Activated T-helper 1 cell treated with Interleukin-2 at 50 U/mL for 16 hours (primary cell): ENCODE measurements at places on chromosomes 6 and 20.

GRCh38 chr6:41583565-41583964, 37.4 kb downstream of the FOXP4 start:
- DNase-seq: no peak

DNA sequence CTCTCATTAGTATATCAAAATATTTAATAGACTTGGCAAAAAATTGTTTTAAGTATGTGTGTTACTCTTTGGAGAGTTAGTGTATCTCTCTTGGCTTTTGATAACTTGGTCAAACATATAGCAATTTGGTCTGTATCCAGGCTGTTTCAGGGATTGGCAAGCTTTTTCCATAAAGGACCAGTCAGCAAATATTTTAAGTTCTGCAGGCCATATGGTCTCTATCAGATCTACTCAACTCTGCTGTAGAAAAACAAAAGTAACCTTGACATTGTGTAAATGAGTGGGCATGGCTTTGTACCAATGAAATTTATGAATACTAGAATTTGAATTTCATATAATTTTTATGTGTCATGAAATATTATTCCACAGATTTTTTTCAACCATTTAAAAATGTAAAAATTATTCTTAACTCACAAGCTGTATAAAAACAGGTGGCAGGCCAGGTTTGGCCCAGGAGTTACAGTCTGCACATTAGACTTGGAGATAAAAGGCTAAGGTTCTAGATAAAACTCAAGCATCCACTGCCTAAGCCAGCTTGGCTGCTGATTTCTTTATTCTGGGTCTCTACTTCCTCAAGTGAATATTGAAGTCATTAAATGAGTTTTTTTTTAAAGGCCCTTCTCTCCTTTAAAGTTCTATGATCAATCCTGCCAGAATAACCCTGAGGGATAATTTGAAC, 13.7 kb downstream of the GSTA4 start:
- DNase-seq: no peak

DNA sequence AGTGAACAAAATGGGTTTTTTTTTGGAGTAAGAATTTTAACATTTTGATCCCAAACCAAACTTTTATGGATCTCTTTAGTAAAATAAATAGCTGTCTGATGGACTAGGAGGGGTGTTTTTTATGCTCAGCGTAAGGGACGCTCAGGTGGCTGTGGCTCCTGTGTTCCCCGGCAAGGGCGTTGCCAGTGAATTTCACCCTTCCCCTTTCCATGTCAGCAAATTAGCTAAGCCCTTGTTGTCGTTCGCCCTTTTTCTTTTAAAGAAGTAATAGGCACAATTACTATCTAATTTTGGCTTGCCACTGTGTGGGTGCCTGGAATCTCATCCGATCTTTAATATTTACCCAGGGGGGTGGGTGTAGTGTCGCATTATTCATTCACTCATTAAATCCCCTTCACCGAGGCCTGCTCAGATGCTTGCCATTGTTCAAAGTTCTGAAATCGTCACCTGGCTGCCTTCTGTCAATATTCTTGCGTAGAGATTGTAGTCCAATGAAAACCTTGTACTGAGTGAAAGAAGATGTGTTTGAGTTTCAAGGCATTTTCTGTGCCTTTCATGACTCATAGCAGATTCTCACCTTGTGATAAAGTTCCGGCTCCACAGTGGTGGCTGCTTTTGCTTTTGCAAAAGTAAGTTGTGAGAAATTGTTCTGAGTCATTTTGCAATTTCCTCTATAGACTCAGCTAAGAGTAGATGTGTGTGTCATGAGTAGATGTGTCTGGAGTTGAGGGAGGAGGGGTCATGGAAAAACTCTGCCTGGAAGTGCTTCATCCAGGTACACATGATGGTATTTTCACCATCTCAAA, 40.0 kb upstream of the CLDN20 start:
- peak; percentile 4 for DNase-seq

DNA sequence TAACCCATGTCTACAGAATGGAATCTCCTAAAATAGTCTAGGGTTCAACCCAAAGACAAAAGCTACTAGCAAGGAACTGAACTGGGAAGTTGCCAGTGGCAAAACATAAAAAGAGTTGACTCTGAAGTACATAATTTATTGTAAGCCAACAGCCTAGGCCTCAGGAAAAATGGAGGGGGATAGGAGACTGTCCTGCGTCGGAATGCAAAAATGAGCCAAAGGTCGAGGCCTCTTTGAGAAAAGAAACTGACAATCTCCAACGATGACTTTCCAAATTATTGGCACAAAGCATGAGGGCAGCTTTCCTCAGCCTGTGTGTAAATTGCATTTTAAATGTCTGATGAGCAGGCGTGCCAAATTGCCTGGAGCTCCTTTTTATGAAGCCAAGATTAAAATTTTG, 2.1 kb downstream of the COL12A1 start:
- DNase-seq: no peak

DNA sequence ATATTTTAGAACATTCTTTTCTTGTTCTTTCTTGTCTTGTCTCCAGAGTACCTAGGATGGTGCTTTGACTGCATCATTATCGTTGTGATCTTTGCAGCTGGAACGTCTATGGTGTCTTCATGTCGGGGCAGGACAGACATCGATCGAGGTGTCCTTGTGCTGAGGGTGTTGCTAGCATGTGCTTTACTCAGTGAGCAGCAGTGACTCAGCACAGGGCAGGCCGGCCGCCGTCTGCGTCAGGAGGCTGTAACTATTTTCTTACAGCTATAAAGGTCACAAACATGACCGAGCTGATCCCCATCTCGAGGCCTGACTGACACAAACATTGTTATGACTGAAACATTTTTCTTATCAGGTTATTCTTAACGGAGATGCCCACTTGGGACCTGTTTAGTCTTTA, 14.9 kb upstream of the CTCFL start:
- DNase-seq: no peak

DNA sequence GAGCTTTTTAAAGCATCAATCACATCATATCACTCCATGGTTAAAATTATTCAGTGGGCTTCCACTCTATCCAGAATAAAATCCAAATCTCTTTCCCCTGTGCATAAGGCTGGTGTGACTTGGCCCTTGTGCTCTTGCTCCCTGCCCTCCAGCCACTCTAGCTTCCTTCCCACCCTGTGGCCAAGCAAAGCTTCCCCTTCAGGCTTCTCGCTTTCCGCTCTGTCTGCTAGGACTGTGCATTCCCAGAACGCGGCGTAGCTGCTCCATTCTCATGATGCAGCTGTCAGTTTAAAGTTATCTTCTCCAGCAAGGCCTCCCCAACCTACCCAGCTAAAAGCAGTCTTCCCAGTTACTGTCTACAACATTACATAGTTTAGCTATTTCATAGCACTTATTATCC, 19.4 kb upstream of the KCNK16 start:
- no peak for DNase-seq

DNA sequence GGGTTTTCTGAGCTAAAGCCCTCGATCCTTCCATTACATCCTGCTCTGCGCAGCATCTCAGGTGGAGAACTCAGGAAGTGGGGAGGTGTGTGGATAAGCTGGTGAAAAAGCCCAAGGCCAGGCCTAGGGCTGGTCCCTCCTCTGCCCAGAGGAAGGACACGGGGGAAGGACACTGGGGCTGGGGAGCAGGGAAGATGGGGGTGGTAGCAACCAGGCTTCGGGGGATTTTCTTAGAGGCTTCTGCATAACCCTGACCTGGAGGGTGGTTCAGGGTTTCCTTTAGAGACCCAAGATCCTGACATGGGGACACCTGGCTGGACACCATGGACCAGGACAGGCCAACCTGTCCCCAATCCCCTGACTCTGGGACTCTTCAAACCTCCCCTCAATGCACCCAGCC, 37.9 kb downstream of the SUN5 start:
- DNase-seq: no peak

DNA sequence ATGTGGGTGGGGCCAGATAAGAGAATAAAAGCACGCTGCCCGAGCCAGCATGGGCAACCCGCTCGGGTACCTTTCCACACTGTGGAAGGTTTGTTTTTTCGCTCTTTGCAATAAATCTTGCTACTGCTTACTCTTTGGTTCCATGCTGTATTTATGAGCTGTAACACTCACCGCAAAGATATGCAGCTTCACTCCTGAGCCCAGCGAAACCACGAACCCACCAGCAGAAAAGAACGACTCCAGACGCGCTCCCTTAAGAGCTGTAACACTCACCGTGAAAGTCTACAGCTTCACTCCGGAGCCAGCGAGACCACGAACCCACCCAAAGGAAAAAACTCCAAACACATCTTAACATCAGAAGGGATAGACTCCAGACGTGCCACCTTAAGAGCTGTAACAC, 76.7 kb downstream of the TFAP2A start:
- no peak for DNase-seq

- no peak for DNase-seq
These were observed 192.2 kb upstream of the SYNDIG1 start for GRCh38 chr20:24277196-24277595.

DNA sequence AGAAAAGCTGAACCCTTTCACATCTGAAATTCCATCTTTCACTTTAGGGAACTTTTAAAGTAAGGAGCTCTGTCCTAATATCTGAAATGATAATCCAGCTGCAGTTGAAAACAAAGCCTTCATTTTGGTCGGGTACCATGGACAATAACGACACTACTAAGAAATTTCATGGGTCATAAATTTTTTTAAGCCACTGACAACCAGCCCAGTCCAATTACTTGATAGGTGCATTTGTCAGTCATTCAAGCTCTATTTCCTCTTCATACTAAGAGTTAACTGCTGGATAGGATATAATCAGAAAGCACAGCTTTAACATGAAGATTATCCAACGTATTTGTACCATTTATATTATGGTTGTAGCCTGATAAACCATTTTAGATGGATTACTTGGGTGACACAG, 52.5 kb downstream of the MMUT start:
- DNase-seq: no peak

DNA sequence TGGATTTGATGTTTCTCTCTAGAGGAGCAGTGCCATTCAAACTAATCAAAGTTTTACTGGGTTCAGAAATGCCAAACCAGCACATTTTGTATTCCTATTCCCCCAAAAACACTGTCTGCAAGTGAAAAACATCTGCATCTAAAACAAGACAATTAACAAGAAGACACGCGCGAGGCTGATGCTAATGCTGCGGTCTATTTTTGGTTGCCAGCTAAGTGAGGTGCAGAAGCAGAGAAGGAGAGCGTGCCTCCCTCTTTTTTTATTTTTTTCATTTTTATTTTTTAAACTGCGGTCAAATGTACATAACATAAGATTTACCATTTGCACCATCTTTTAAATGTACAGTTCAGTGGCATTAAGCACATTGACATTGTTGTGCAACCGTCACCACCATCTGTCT, 641.1 kb downstream of the DHX35 start:
- no peak for DNase-seq

DNA sequence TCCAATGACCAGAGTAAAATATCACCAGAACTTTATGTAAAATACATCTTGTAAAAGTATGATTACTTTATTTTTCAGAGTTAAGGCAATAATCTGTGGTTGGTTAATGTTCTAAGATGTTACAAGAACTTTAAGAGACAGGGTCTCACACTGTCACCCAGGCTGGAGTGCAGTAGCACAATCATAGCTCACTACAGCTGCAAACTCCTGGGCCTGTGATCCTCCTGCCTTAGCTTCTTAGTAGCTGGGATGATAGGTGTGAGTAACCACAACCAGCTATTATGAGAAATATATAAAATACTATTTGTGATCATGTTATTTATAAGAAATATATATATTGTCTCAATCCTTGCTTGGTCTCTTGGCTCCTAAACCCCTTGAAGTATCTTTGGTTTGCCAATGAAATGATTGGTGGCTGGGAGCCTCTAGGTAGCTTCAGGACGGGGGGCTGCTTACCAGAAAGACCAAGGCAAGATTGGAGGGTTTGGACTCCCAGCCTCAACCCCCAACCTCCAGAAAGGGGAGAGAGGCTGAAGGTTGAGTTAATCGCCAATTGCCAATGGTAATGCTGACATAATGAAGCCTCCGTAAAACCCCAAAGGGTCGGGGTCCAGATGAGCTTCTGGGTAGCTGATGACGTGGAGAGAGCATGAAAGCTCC, 15.4 kb downstream of the SOD2 start:
- no peak for DNase-seq

- no peak for DNase-seq
These were observed 81.0 kb downstream of the TIAM2 start for GRCh38 chr6:155075930-155076695.

- DNase-seq: no peak
These were observed 6.0 kb downstream of the NUS1 start for GRCh38 chr6:117681162-117681741.

DNA sequence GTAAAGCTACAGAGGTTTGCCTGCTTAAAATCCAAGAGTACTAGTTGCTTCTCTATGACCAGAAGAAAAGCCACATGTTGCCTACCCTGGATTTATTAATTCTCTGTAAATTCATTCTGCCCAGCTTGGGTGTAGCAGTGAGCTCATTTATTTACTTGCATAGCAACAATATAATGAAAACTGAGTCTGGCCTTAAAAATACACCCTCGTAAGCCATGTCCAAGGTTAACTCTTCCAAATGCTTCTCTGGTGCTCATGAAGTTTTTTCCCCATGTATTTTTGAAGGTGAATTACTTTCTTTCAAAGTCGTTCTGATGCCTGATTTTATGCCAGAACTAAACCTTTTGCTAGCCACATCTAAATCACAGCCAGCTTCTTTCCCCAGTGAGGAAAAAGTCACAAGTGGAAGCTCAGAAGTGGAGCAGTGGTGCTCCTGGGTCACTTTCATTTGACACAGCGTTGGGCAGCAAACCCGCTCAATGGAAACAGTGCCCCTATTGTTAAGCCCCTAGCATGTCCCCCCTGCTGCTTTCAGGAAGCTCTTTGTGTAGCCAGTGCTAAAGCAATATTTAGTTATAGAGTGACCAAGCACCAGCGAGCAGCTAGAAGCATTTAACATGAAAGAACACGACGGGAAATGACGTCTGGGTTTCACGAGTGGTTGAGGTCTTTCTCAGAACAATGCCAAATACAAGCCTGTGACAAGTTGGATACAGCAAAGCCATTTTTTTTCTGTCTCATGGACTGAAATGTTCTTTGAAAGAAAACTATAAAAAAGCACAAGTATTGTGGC, 29.8 kb downstream of the NEDD9 start:
- no peak for DNase-seq

DNA sequence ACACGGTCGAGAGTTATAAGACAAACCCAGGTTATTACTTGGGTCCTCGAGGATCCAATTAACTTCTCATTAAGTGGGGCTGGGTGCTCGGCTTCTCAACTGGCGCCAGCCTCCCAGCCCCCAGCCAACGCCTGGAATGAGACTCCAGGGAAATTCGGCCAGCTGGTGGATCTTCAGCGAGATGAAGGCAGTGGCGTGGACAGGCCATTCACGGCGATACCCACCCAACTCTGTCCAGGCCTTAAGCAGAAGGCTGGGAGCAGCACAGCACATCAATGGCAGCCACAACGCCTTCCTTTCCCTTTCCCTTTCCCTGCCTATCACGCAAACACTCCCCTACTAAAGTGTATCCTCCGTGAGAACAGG, 868 bp downstream of the METTL24 start:
- DNase-seq: no peak

- DNase-seq: no peak
These were observed 5.6 kb downstream of the SLC4A11 start for GRCh38 chr20:3233131-3233990.
